ENCODE measurements at places on chromosomes 12 and 14.

DNA sequence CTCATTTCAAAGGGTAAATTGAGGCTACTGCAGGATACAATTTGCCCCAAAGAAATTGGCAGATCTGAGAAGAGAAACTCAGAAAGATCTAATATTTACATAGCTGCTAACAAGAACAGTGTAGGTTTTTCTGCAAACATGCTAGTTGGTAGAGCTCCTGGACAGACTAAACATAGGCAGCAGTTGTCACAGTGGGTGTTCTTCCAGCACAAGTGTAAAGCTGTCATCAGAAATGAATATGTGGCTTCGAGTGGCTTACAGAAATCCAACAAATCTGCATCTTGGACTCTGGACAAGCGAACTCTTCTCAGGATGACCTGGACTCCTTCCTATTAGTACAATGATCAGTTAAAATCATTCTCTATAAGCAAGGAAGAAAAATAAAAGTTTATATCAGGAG, 5.9 kb downstream of the CBX5 start:
- no peak for DNase-seq

DNA sequence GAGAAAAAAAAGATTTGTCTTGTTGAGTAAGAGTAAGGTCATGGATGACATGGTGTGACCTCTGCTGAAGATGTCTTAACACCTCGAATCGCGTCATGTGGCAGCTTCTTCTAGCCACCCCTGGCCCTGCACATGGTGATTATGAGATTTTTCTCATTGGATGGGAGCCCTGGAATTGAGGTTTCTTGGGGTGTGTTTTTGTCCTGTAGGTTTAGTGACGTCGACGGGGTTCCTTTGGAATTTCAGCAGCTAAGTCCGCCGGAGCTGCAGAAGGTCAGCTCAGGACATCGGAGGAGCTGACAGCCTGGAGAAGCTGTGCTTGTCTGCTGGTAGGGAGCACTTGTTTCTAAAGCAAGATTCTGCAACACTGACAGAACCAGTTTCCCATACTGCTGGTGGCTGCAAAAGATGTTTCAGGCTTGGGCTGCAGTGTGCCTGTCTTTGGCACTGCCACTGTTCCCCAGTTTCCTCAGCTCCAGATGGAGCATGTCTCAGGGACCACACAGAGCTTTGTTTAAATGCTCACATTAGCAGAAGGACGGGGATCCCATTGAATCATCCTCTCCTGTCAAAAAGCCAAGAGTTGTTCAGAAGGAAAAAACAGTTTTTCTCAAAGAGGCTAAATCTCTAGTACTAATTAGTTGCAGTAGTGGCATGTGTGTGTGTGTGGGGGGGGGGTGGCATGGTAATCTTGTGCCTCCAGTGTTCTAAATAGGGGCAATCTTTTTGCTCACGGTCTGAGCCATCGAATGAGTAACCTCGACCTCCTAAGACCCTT, 5.2 kb upstream of the FOS start:
- no peak for DNase-seq

GRCh38 chr12:41424651-41425050, 236.5 kb downstream of the PDZRN4 start:
- DNase-seq = no peak

DNA sequence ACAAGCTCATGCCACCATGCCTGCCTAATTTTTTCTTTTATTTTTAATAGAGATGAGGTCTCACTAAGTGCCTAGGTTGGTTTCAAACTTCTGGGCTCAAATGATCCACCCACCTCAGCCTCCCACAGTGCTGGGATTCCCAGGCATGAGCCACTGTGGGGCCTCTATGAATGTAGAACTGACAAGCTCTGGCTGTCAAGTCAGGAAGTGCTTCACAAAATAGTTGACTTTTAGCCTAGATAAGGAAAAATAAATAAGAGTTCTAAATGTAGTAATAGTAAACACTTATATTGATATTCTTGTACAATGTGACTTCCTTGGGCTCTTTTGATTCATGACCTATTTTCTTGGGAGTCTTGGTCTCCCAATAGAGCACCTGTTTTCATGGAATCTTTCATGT, 40.0 kb downstream of the RMST start:
- DNase-seq = no peak
